NCI-H1048 (cell line): ENCODE measurements at places on chromosomes 11 and 22.

DNA sequence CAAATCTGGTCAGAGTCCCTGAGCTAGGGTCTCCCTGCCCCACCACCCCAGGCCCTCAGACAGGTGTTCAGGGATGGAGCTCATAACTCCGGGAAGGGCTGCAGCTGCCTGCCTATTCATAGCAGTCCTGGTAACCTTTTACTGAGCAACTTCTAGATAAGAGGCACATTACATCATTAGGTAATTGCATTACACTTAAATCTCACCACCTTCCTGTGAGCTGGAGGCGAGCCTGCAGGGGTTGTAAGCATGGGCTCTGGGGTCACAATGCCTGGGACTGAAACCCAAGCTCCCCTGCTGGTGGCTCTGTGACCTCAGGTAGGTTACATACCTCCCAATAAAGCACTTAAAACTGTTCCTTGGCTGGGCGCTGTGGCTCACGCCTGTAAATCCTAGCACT is 22.5 kb downstream of the TP53I11 start:
- no peak for DNase-seq

GRCh38 chr11:15194671-15195415 is 80.1 kb downstream of the INSC start:
- no peak for DNase-seq

- no peak for DNase-seq
Observed at GRCh38 chr11:120929090-120929489, 94.8 kb upstream of the TBCEL start.

- DNase-seq = no peak
Observed at GRCh38 chr11:44400431-44400830, 90.5 kb upstream of the ALX4 start.
